Left ventricle myocardium superior (tissue), 1 donor: ENCODE measurements at places on chromosomes 12 and 14.

DNA sequence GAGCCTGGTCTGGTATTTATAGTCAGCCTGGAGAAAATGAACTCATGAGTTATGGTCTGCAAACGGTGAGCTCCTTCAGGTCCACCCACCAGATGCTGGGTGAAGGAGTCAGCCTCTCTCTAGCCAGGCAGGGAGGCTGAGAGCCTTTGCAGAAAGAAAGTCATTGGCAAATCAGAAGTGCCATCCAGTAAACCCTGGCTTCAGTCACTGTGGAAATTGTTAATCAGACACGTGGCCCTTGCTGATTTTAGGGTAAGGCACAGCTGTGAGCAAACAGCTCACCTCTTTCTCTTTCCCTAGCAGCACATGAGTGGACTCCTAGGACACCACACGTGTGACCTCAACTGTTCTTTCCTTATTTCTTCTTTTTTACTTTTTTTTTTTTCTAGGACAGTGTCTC lies 44.9 kb downstream of the CHST11 start:
- DNase-seq: no peak

DNA sequence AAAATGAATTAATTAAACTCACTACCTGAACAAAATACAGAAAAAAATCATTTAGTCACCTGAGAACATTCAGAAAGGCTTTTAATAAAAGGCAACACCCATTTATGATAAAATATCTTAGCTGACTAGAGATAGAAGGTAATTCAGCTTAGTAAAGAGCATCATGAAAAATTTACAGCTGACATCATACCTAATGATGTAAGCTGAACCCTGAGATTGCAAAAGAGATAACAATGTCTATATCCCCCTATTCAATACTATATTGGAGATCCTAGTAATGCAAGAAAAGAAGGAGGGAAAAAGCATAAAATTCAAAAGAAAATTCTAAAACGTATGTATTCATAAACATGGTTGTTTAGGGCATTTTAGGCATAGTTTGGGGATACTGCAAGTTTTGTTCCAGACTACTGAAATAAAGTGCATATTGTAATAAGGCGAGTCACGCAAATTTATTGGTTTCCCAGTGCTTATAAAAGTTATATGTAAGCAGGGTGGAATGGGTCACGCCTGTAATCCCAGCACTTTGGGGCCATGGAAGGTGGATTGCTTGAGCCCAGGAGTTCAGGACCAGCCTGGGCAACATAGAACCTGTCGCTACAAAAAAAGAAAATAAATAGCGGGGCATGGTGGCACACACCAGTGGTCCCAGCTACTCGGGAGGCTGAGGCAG lies 292.0 kb downstream of the FBXL14 start:
- DNase-seq: no peak

- DNase-seq: peak; percentile 45
Observed at GRCh38 chr12:118404876-118405521, 28.6 kb downstream of the SUDS3 start.

- DNase-seq: no peak
Observed at GRCh38 chr12:7411343-7411742, 32.6 kb downstream of the CD163L1 start.

DNA sequence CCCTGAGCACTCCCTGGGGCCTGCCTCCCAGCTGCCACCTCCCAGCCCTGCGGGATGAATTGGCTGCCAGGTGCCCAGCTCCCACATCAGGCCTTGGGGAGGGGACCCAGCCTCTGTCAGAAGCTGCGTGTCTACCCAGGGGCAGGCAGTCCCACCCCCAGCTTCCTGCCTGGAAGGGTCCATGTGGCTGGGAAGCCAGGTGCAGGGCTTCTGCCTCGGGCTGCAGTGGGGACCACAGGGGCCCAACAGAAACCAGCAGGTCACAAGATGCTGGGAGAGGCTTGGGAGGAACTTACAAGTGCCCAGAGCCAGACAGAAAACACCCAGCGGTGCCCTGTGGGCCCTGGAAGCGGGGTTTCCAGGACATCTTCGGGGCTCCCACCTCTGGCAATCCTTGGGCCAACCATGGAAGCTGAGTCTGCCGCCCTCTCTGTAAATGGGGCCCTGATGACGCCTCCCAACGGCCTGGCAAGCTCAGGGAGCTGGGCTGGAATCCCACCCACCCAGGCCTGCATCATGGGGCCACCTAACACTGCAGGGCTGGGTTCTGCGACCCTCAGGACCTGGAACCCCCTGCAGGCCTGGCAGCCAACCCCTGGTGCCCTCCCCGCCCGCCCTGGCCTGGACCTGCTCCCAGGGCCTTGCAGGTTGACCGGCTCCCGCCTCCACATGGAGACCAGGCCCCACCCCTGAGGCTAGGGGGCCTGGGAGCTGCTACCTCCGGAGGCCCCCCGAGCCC lies 36.6 kb downstream of the CCNK start:
- peak; percentile 21 for DNase-seq

GRCh38 chr14:31582286-31582691 lies 21.1 kb downstream of the NUBPL start:
- no peak for DNase-seq

GRCh38 chr12:86777325-86777724 lies 521.1 kb upstream of the MGAT4C start:
- no peak for DNase-seq

DNA sequence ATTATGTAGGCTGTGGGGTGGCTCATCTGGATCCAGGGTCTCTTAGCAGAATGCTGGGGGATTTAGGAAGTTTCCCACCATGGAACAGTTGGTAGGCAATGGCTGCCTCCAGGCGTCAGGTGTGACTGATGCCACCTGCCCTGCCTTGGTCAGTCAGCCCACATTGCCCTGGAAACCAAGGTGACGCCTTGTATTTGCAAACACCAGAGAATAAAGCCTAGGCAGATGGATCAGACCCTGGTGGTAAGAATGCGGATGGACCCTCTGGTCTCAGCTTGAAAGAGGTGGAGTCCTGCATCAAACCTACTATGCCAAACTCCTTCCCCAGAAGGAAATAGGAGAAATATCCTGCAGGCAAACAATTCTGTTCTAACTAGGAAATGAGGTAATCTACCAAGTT lies 38.2 kb downstream of the NCKAP5L start:
- no peak for DNase-seq

- no peak for DNase-seq
Observed at GRCh38 chr14:33568935-33569579, 381.8 kb downstream of the EGLN3 start.

GRCh38 chr14:40340708-40341107 lies 908.5 kb upstream of the FBXO33 start:
- DNase-seq: no peak

- DNase-seq: no peak
Observed at GRCh38 chr12:69026336-69026735, 93.4 kb upstream of the CPM start.

DNA sequence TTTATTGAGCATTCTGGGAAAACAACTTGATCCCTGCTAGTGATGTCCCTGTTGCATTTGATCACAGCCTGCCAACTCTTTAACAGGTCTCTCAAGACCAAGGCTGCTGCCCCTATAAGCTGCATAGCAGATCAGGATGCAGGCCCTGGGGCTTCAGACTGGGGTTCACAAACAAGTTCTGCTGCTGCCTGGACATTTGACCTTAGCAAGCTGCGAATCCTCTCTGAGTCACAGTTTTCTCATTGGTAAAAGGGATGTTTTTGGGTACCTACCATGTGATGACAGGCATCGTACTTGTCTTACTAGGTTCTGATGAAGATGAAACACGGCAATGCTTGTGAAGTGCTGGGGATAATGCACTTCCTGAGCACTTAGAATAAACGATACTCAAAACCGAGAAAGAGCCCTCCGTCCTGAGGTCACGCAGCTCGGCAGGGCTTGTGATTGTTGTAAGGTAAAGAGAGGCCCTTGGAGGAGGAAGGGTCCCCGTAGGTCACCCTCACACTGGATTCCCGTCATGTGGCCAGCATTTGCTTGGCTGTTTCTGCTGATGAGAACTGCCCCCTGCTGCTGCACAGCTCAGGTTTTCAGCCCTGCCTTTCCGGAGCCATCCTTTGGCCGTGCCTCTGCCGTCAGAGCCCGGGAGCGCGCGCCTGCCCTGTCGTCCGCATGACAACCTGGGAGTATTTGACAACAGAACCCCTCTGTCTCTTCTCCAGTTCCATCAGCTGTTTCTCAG lies 39.1 kb downstream of the TSPAN9 start:
- no peak for DNase-seq

DNA sequence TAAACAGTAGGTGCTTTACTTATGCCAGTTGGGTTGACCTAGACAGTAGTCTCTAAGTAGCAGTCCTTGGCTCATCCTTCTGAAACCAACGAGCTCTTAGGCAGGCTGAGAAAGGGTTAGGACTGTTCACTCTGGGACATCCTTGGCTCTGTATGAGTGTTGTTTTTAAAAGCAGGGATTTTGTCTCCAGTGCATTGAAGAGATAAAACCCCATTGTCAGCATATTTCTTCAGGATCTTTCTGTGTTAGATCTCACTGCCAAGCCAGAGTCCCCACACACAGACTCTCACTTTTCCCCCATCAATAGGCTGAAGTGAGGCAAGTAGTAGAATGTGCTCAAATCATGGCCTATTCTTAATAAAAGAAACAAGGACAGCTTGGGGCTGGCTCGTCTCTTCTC lies 123.4 kb upstream of the HIF1A start:
- no peak for DNase-seq

- DNase-seq: no peak
Observed at GRCh38 chr12:103758310-103759089, 82.5 kb downstream of the NT5DC3 start.

DNA sequence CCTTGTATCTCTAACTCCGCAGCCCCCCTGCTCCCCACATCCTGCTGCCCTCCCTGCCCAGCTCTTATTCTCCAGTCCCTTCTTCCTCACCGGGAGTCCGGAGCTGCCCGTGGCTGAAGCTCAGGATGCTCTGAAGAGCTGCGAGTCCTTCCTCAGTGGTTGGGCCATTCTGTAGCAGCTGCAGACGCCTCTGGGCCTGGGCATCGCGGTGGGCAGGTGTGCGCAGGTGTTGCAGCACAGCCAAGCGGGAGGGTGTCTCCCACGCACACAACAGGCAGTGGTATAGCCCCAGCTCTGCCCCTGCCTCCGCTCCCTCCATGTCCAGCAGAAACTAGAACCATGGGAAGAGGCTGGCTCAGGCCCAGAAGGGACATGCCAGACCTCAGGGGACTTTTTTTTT lies 20.2 kb downstream of the ZFHX2 start:
- no peak for DNase-seq

GRCh38 chr14:23478109-23478759 lies 8.7 kb downstream of the NGDN start:
- peak; percentile 44 for DNase-seq

DNA sequence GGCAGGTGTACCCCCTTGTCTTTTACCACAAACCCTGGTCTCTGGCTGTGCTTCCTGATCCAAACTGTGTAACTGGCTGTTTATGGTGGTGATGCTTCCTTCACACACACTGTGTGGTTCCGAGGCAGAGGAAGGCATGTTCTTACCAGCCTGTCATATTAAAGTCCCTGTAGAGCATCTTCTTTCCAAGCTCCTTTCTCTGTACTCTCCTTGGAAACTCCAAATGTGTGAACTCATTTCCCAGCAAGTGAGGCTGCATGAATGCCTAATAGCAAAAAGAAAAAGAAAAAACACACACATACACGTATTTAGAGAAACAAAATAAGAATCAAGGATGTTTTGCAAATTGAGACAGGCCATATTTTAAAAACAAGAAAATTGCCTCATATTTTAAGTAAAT lies 214.9 kb downstream of the PPM1H start:
- DNase-seq: no peak

DNA sequence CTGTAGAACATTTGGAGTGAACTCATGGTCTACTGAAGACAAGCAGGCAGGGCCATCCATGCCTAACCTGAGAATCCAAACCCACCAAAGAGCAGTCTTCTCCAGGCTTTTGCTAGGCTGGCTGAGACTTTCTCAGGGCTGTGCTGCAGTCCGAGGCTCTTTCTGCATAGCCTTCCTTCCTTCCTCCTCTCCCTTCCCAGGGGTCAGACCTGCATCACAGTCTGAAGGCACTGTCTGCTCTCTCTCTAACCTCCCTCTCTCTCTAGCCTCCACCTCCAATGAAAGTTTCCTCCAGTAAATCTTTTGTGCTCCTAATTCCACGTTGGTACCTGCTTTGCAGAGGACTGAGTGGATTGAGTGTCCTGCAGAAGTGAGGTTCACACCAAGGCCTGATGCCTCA lies 6.4 kb upstream of the WSCD2 start:
- no peak for DNase-seq

GRCh38 chr14:100641274-100641860 lies 54.1 kb upstream of the BEGAIN start:
- no peak for DNase-seq

DNA sequence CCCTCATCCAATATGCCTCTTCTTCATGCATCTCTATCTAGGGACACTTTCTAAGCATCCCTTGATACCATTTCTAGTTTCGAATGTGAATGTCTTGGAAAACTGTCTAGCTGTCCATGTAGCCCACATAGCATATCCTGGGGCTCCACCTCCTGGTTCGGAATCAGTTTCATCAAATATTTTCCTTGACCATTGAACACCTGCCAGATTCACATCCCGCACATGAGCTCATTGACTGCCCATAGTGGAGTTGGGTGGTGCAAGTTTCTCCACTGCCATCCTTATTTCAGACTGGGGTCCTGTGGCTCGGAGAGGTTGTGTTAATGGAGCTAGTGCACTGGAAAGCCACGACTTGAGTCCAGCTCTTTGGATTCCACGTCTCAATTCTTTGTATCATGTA lies 58.6 kb upstream of the TMEM263 start:
- DNase-seq: no peak

DNA sequence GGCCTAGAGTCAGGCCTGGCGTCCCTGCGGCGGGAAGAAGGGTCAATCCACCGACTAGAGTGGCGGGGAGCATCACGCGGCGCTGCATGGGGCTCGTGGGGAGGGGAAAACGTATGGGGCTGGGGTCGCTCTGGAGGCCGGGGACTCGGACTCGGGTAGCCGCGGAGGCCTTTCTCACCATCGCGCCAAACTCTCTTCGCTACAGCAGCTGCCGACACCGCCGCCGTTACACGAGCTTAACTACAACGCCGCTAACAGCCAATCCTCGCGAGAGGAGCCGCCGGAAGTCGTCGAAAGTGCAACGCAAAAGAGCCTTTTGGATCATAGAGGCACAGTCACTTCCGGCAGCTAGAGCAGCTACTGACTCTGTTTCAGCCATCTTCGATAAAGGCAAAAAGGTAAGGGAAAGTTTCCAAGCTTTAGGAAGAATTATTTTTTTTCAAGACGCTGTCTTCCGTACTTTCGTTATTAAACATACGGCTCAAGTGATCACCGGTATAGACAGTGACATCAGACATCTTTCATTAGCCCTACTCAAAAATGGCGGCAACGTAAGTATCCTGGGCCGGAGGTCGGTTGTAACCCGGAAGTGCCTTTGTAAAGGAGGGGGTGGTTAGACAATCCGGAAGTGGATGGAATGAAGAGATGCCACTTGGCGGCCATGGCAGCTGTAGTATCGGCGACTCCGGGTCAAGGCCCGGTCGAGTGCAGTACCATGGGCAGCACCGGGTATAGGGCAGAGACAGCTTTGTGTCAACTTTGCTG lies at the start of the genes ERH and SLC39A9:
Gene ERH, minus strand, starts transcription at position 247 of the 765 bp plus-strand sequence. Its CDS starts 66 bp downstream, at position 181.
Gene SLC39A9, plus strand, starts transcription at position 640 of the 765 bp plus-strand sequence. CDS start 678 bp downstream, outside the sequence.
- peak; percentile 96 for DNase-seq

GRCh38 chr12:106149096-106149784 lies 10.5 kb upstream of the NUAK1 start:
- no peak for DNase-seq

DNA sequence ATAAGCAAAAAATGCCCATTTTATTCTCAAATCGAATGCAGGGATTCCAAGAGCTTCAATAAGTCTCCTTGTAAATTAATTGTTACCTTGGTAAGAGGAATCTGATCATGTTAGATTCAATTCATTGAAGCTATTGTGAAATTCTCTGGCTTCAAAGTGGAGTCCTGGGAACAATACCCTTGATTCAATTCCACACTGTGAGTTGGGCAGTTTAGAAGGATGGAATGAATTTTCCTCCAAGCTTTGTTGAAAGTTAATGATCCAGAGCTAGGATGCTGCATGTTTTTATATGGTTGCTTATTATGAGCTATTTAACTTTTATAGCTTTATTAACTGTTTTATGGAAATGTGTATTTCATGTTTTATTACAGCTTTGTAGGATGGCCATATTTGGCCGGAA lies 89.9 kb upstream of the IGF1 start:
- DNase-seq: no peak
